NCI-H774 (cell line): ENCODE measurements at places on chromosomes 16 and 17.

- DNase-seq: no peak
These were observed 1.3 kb downstream of the MAPK8IP3 start for GRCh38 chr16:1707193-1707790.

- no peak for DNase-seq
These were observed 22.6 kb upstream of the ITGA3 start for GRCh38 chr17:50033316-50033715.

DNA sequence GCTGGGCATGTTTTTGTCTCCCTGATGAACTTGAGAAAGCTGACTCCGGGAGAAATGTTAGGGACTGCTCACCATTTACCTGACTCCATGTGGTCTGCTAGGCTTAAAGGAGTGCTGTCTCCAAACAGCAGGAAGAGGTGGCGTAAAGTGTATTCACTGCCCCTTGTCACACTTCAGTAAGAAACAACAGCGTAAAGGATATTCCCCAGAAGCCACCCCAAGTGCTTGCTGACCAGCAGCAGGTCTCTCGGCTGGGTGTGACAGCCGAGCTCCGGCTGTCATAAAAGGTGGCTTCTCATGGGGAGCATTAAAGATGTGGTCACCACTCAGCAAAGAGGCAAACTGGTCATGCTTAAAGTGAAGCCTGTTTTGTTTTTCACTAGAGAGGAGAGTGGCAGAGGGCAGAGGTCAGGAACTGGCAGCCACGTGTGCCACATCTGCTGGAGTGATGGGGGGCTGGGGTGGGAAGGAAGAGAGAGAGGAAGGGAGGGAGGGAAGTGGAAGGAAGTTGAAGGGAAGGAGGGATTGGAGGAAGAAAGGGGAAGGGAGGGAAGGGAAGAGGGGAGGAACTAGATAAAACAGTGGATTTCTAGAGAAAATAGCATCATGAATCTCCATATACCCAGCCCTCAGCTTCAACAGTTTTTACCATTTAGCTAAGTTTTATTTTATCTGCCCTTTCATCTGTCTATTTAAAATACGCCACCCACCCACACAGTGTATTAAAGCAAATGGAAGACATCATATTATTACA is 119.3 kb downstream of the CLEC16A start:
- no peak for DNase-seq

GRCh38 chr17:64480951-64481350 is 15.9 kb downstream of the POLG2 start:
- DNase-seq: no peak

DNA sequence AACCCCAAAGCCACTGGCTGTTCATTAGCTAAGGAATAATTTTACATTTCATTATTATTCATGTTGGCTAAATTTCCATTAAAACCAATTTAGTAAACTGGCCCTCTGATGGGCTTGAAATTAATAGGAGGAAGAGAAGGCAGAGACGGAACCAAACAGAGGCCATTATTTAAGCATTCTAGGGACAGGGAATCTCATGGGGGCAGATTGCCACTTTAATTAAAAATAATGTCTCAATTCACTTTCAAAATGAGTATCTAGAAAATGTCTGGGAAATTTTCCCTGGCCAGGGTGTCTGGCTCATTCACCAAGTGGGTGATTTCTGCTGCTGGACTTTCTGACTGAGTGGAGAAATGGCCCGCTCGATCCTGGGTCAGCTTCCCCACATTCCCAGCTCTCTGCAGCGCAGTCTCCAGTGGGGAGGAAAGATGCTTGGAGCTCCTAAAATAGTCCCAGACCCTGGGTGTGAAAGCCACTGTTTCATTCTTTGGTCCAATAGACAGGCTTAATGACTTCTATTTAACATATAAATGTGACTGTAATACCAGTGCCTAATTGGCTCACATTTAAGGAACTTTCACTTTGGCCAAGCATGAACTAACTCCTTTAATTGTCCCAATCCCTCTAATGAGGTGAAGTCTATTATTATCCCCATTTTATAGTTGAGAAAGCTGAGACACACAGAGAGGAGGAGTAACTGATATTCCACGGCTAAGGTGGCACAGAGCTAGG is 64.3 kb downstream of the IRX6 start:
- DNase-seq: no peak

DNA sequence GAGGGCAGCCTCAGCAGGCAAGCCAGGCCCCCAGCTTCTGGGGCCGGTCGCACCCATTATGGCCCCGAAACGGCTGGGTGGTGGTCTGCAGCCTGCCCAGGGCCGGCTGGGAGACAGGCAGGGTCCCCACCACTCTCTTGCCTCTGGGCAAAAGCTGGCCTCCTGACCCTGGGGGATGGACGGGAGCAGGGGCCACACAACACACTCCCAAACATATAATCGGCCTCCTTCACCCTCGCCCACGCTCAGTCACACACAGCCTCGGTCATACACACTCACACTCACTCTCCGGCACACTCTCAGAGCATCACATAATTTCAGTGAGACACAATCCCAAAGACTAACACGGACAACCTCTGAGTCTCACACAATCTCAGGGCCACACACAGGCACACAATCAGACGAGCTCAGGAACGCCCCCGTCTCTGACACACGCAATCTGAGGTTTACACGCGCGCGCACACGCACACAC is 589 bp downstream of the PEMT start:
- no peak for DNase-seq

DNA sequence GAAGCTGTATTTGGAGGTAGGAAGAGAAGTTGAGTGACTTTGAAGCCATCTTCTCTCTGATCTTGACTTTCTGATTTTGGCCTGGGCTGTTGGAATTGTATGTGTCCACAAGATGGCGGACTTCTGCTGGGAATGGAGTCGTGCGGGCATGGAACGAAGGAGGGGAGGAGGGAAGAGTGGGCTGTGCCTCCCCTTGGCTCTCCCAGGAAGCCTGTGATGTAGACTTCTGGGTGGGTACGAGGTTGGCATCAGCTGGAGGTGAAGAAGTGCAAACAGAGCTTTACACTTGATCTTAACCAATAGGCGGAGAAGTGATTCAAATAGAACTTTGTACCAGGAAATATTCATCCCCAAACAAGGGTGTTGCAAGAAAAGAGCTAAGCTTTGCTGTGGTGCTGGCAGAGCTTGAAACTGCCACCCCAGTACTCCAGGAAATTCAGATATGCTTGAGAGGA is 7.4 kb upstream of the TMEM220 start:
- DNase-seq: no peak

DNA sequence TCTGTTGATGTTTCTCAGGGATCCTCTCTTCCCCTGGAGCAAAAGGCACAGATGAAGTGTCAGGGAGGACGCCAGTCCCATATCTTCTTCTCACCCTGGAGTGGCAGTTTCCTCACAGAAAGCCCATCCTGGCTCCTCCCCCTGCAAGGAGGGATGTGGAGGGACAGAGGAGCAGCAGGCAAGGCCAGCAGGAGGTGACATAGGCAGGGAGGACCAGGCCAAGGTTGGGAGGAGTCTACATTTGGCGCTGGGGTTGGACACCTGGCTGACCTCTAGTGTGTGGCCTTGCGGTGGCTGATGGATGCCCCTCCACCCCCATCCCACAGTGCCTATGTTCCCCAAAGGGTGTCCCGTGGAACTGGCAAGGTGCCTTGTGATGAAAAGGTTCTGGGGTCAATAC is 125.4 kb downstream of the SEC14L1 start:
- no peak for DNase-seq

DNA sequence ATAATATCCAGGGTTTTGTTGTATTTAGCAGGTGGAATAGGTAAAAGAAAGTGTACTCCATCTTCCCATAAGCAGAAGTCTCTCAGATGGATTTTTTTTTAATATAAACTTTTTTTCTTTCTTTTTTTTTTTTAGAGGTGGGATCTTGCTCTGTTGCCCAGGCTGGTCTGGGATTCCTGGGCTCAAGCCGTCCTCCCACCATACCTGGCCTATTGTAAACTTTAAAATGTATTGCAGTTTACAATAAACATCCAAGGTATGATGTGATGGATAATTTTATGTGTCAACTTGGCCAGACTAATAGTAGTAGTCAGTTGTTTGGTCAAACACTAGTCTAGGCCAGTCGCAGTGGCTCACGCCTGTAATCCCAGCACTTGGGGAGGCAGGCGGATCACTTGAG is 10.8 kb upstream of the GP1BA start:
- no peak for DNase-seq
